ENCODE measurements at places on chromosomes 11 and 22. TPM values are rescaled to one million over a fixed set of nuclear protein-coding genes. Genes with fewer than 3 reads are reported as not detected.
A peak's percentile ranks its signal among the peaks of the same experiment; 100 is the strongest.

DNA sequence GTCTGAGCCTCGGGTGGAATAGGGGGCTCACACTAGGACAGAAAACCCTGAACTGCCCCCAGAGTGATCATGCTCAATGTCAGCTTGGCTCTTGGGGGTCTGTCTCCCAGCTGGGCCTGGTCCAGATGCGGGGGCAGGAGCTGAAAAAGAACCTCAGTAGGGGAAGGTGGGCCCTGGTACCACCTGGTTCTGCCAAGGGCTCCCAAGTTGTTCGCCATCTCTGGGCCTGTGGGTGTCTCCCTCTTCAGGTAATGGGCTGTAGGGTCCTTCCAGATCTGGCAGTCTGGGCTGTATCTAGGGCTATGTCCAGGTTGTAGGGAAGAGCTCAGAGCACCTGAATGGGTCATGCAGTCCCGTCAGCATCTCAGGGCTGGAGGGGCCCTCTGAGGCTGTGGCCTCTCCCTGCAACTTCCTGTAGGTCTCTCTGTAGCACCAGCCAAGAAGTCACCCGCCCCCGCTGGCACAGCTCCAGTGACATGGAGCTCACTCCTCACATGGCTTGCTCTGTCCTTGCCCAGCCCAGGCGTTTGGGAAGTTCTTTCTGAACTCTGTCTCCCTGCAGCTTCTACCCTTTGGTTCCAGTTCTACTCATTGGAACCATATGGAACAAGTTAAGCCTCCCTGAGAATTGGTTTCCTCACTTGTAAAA lies 33.0 kb upstream of the SOX10 start:
- no peak for DNase-seq

Gene VWCE
- total RNA-seq = 3.4 TPM

DNA sequence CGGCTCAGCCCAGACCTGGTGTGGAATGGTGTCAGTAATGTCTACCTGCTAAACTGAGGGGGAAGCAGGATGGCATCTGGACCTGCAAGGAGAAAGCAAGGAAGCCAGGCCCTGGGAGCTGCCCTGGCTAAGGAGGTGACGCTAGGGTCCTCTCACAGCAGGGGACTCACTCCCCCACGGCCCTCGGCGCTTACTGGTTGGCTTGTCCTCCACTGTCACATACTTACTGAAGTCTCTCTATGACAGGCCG lies 48.9 kb downstream of the TPBGL start:
- no peak for DNase-seq

DNA sequence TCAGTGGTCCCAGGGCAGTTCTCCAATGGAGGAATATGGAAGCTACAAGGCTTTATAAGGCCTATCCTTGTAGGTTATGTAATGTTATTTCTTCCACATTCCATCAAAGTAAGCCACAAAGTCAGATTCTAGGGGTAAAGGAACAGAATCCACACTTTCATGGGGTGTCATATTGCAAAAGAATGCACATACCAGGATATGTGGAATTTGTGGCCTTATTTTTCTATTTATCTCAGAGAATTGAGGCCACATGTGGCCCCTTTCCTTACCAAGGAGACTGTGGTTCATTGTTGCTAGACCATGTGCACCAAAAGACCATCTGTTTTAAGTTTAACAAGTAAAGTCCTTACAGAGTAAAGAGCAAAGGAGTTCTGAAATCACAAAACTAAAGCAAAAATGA lies 12.9 kb downstream of the LRRC4C start:
- no peak for DNase-seq

- DNase-seq = no peak
Measured at GRCh38 chr22:27474112-27474571, 327.4 kb downstream of the MN1 start.

DNA sequence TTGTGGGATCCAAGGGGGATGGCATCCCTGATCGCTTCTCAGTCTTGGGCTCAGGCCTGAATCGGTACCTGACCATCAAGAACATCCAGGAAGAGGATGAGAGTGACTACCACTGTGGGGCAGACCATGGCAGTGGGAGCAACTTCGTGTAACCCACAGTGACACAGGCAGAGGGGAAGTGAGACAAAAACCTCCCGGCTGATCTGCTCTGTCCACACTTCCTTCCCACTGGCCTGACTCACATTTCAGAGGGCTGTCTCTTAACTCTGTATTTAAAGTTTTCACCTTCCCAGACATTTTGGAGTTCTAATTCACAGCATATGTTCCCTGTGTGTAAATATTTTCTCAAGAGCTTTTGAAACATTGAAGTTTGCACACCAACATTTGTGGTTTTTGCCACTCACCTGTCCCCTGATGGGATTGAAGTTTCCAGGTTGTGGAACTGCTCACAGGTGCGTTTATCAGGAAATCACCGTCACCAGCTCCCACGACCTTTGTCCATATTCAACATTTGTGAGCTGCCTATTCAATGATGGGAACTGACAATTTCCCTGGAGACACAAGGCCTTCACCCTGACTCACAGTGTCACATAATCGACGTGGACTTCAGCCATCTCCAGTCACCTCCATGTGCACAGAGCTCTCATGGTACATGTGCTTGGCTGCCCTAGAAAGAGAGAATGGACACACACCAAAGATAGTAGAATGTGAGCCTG lies 99.2 kb downstream of the VPREB1 start:
- no peak for DNase-seq

- no peak for DNase-seq
Measured at GRCh38 chr11:34570584-34570983, 50.3 kb upstream of the EHF start.

Gene APOBEC3G
- total RNA-seq = 8.3 TPM

DNA sequence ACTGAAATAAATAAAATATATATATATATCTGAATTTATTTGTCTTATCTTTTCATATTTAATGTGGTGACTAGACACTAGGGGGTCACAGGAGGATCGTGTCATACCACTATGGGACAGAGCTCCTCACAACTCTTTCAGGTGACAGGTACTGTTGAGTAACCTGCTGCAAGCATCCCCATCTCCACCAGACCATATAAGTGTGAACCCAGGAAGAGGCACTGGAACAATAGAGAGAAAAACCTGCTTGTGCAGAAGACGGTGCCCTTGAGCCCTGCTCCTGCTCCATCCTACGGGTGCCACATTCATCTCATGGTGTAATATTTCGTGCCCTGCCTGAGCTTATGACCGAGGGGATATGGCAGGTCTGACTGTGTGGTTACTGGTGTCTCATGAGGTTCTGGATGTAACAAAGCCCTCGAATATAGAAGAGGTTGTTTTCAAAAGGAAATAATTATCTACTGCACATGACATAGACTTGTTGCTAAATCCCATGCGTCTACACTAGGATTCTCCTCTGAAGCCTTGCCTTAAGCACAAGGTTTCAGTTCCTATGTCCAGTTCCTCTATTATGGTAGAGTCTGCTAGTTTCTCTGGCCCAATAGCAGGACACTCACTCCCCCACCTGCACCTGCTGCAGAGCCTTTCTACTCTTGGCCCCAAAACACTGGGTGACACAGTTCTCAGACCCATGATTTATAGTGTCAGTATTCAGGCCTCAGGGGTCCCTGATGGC lies 70.4 kb downstream of the GGTLC2 start:
- peak; percentile 40 for DNase-seq

- DNase-seq = no peak
Measured at GRCh38 chr22:40042312-40042711, 47.6 kb downstream of the FAM83F start.

GRCh38 chr11:92667486-92668152 lies 301.8 kb upstream of the MTNR1B start:
- no peak for DNase-seq

DNA sequence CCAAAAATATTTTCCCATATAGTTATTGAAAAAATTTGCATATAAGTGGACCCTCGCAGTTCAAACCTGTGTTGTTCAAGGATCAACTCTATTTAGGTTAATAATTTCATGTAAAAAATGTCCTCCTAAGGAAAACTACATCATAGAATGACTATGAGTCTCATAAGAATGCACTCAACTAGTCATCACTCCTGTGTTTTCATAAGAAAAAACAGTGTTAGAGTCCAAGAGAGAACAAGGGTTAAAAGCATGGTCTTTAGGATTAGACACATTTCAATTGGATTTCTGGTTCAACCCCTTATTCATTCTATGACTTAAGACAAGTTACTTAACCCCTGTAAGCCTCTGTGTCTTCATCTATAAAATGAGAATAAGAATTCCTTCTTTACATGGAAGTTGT lies 5.1 kb downstream of the PARVA start:
- no peak for DNase-seq

DNA sequence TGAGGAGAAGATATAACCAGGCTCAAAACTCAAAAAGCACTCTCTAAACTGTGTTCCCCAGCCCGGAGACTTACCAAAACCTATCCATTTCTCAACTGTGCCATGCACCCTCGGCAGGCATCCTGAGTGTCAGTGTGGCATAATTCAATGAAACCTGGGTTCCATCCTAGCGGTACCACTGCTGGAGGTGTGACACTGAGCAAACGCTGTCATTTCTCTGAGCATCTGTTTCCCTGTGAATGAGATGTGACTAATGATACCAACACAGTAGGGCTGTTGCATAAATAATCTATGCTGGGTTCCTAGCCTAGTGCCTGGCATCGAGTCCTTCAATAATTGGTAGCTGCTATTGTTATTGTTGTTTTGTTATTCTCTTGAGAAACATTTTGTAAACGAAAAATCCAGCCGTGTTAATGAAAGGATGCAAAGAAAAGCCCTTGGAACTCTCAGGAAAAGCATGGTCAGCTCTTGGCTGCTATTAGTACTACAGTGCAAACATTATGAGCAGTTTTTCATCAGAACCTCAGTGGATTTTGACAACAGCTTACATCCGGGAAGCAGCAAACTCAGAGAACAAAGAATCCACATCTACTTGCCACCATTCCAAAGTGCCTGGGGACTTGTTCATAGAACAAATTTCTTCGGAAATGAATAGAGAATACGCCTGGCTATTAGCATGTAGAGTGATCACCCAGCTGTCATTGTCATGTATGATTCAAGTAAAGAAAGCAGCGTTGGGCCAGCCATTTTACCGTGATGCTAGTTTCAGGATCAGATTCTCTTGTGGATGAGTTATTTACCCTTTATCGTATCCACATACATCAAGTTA lies 53.7 kb downstream of the TECTA start:
- no peak for DNase-seq

GRCh38 chr11:12086271-12087074 lies 23.9 kb upstream of the MICAL2 start:
- DNase-seq = no peak

Gene MTMR3
- 66.8 TPM for total RNA-seq

Gene EXT2
- total RNA-seq = 78.6 TPM

DNA sequence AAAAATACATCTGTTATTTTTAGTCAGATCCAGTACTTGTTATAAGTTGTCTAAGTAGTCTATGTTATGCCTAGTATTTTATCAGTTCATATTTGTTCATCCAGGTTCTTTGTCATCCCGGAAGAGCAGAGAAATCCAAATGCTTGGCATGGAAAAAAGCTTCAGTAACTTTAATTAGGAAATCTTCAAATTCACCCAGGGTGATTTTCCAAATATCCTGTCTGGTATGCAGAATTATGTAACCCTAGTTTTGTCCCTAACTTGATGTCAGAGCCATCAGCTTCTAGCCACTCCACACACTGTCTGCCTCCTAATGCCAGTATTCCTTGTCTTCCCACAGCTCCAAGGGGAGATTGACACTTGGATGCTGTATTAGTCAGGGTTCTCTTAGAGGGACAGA lies 216.2 kb downstream of the ARHGAP42 start:
- no peak for DNase-seq

DNA sequence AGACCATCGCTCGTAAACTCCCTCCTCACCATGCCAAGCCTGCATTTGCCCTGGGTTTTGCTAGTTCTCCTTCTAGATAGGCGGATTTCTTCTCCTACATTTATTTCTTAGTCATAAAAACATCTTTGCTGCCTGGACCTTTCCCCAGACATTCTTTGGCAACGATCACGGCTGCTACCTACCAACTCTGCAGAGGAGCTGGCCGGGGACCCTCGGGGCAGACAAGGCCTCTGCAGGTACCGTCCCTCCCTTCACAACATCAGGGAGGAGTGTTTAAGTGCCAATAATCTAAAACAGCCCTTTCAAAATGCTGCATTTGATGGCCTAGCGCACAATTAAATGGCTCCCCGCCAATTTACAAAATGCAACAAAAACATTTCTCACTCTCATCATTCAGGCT lies 34.4 kb downstream of the BRD1 start:
- DNase-seq = no peak

Gene OR2AG1
- not detected for total RNA-seq

GRCh38 chr22:36010882-36011281 lies 17.7 kb downstream of the RBFOX2 start:
- no peak for DNase-seq

- no peak for DNase-seq
Measured at GRCh38 chr11:94869186-94869585, 101.0 kb downstream of the AMOTL1 start.

- no peak for DNase-seq
Measured at GRCh38 chr11:118998388-118998717, 415 bp downstream of the CENATAC start.

Gene HINFP
- 22.1 TPM for total RNA-seq

DNA sequence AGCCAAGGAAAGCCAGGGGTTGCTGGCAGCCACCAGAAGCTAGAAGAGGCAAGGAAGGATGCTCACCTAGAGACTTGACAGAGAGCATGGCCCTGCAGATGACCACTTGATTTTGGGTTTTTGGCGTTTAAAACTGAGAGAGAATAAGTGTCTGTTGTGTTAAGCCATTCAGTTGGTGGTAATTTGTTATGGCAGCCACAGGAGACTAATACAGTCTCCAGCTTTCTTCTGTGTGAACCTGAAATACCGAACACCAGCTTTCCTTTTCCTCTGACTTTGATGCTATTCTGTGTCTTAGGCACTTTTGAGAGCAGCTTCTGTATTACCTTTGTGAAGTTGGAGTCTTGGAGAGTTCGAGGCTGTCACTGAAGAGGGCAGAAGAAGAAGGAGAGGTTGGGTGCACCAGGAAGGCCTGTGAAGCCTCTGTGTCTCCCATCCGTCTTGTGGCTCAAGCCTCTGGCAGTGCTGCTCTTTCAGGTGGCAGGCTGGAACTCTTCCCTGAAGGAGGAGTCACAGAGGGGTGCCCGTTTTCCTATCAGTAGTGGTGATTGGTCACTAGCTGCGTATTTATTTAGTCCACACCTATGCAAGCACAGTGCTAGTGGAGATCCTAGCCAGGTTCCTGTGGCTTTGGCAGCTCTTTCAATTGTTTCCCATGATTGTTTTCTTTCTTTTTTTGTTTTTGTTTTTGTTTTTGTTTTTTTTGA lies 2.5 kb downstream of the TBC1D22A start:
- no peak for DNase-seq

Gene JHY
- total RNA-seq = 7.6 TPM

Gene SPCS2
- 26.0 TPM for total RNA-seq

- DNase-seq = no peak
Measured at GRCh38 chr22:36606114-36606513, 77.1 kb upstream of the EIF3D start.

Gene MRGPRX4
- not detected for total RNA-seq

DNA sequence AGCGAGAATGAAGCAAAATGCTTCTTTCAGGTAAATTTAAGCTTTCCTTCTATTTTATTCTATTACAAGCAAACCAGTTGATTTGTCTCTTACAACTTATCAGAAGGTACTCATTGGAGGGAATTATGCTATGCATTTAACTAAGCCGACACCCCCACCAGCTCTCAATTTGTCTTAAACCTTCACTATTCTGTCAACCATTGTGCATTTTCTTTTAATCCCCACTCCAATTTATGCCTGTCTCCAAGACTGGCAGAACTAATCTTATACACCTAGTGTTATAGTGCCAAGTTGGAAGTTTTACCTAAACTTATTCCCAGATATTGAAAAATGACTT lies 12.5 kb downstream of the TAF1D start:
- no peak for DNase-seq

Gene FIBP
- total RNA-seq = 78.6 TPM

Gene OR51B4
- total RNA-seq = not detected

Gene KRTAP5-10
- total RNA-seq = not detected
